Kidney epithelial cell (primary cell): ENCODE measurements at places on chromosomes 5 and 9. TPM values are rescaled to one million over a fixed set of nuclear protein-coding genes. Genes with fewer than 3 reads are reported as not detected.

C9orf50 gene
- total RNA-seq, result not detected in 2 replicates

TAL2 gene
- 0.33 TPM in 1 of 2 replicates, not detected in the other for total RNA-seq

EDIL3 gene
- 41.7 and 42.0 TPM in 2 replicates for total RNA-seq

EIF4E1B gene
- not detected in 2 replicates for total RNA-seq

TXNDC8 gene
- not detected in 2 replicates for total RNA-seq

CTNND2 gene
- total RNA-seq, result 0.29 and 0.34 TPM in 2 replicates

GRXCR2 gene
- total RNA-seq, result not detected in 2 replicates

KCTD16 gene
- 1.1 and 1.4 TPM in 2 replicates for total RNA-seq

GCNT4 gene
- total RNA-seq, result 3.2 and 3.8 TPM in 2 replicates

C9orf72 gene
- total RNA-seq, result 10.2 and 11.2 TPM in 2 replicates

AQP7 gene
- not detected in 2 replicates for total RNA-seq

BTNL9 gene
- total RNA-seq, result 0.21 TPM in 1 of 2 replicates, not detected in the other

EPB41L4B gene
- 9.6 and 11.0 TPM in 2 replicates for total RNA-seq

- DNase-seq, result no peak
Measured at GRCh38 chr9:110582156-110582555, 2.6 kb upstream of the SVEP1 start.

DNA sequence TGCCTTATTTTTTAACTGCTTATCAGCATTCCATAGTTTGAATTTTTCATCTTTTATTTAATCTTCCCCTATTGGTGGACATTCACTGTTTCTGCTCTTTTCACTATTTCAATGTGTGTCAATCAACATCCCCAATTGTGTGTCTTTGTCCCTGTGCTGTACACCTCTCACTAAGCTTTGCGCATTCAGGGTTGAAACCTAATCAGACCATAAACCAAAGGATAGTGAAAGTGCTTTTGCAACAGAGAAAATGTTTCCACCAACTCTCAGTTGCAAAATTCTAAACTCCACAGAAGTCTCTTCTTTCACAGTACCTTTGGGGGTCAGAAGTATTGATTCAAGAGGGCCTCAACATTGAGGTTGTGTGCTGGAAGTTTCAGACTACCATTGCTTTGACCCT is 127.1 kb upstream of the SAP30L start:
- no peak for DNase-seq

- no peak for DNase-seq
Measured at GRCh38 chr5:10400411-10400810, 41.3 kb upstream of the ROPN1L start.

DNA sequence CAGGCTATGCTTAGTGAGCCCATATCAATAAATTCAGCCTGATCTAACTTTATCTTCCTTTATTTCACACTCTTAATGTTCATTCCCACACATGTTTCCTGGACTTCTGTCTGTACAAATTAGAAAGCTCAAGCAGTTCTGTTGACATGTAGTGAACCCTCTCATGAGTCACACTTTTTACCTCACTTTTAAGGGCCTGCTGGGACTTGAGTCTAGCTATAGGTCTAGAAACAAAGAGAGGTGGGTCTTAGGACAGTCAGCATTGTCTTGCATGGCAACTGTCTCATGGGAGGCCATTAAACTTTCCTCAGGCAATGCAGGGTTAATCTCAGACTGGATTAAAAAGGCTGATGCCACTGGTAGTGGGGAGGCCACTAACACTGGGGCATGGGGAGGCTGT is 8.6 kb upstream of the CCNH start:
- DNase-seq, result no peak

DNA sequence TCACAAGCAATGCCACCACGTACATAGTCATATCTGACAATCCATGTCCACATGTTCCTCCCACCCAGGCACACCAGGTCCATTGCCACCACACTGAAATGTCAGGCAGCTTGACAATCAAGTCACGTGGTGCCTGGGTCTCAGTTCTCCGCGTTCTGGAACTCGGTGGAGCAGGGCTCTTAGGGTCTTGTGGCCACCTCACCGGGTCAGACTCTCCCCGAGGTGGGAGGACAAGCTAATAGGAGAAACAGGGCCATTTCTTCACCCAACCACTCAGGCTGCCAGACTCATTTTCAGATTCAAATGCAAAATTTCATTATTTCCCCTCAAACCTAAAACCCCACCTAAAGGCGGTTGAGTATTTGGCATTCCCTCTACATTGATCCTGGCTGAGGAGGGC is 200.5 kb upstream of the GAS1 start:
- no peak for DNase-seq

- no peak for DNase-seq
Measured at GRCh38 chr9:27445688-27446087, 78.4 kb upstream of the IFNK start.

- DNase-seq, result no peak
Measured at GRCh38 chr9:134059661-134060395, 8.0 kb downstream of the BRD3 start.

GRCh38 chr9:77916820-77917219 is 114.8 kb downstream of the GNAQ start:
- DNase-seq, result no peak

DNA sequence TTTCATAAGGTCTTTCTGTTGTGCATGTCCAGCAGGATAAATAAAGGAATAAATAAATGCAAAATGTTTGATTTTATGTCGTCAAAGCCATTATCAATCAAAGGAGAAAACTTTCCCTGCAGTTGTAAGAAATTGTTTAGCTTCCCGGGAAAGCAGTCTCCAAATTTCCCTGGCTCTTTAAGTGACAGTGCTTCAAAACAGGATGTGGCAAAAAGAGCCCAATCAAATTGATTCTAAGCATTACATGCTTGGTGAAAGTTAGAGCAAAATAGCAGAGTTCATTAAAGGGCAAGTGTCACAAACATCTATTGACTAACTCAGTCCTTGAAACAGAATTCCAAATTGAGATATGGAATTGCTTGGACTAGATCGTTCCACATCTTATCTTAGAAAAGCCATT is 704.1 kb downstream of the PRELID2 start:
- no peak for DNase-seq

GRCh38 chr5:57171816-57172465 is 1.9 kb upstream of the GPBP1 start:
- no peak for DNase-seq

GRCh38 chr5:167245868-167246267 is 1045.6 kb upstream of the WWC1 start:
- no peak for DNase-seq

GRCh38 chr5:77167063-77167462 is 43.4 kb upstream of the PDE8B start:
- DNase-seq, result no peak

DNA sequence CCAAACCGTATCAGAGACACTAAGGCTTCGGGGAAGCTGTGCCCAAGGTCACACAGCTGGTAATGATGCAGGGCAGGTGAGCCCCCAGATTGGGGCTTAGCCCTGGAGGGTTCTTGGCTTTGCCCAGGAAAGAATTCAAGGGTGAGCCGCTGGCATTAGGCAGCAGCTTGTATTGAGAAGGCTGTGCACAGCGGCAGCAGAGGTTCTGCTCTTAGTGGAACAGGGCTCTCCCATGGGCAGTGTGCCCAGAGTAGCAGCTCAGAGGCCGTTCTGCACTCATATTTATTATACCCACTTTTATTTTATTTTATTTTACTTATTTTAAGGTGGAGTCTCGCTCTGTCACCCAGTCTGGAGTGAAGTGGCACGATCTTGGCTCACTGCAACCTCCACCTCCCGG is 85.8 kb upstream of the IER5L start:
- no peak for DNase-seq

GRCh38 chr9:36922548-36922947 is 111.5 kb downstream of the PAX5 start:
- no peak for DNase-seq

DNA sequence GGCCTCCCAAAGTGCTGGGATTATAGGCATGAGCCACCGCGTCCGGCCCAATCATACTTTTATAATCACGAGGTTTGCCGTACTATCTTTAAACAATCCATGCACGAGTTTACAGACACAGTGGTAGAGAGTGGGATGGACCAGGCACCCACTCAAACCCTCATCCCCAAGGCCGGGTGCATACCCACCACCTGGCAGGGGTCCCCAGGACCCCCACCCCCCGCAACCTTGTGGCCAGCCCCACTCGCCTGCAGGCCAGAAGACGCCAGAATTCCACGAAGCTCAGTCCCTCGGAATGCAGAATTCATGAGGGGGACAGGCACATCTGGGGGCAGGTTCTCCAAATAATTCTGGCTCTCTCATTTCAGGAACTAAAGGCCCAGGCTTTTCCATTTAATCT is 17.1 kb downstream of the NACC2 start:
- DNase-seq, result no peak

DNA sequence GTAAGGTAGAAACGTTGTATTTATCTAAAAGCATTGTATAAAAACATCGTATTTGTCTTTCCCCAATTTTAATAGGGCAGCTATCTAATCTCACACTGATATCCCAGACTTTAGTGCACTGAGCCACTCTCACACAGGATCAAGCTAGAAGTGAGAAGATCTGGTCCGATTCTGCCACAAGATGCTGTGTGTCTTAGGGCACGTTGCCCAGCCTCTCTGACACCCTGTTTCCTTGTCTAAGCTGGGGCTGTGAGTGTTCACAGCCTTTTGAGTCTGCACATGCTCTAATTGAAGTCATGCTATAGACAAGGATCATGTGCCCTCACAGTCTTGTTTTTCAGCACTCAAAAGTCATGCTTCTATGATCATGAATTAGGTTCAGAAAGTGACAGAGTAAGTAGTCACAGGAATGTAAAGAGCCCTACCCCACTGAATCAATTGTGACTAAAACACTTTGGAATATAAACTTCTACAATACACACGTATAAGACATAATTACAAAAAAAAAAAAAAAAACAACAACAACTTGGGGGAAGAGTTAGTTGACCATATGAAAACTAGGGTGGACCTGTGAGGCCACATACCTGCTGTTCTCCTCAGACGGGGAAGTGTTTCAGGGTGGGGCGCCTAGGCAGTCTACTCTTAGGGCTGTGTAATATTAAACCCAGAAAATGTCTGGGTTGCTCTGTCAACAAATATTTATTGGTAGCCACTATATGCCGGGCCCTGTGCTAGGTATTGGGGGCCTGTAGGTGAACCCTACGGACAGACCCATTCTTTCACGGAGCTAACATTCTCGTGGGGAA is 893 bp upstream of the ABLIM3 start:
- DNase-seq, result no peak

DNA sequence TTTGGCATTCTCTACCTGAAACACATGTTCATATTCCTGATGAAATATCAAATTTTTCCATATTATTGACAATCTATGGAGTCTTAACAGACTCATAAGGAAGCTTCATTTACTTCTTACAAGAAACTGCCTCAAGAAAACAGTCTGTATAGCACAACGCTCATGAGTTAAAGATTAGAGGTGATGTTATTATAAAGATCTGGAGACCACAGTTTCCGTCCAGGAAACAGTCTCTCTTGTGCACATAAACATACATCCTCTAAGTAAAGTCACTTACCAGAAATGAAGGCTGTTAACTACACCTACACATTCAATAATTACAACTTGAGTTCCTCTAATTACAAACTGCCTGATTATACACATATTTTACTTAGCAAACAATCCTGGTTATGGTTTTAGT is 86.9 kb downstream of the RAPGEF6 start:
- no peak for DNase-seq

DNA sequence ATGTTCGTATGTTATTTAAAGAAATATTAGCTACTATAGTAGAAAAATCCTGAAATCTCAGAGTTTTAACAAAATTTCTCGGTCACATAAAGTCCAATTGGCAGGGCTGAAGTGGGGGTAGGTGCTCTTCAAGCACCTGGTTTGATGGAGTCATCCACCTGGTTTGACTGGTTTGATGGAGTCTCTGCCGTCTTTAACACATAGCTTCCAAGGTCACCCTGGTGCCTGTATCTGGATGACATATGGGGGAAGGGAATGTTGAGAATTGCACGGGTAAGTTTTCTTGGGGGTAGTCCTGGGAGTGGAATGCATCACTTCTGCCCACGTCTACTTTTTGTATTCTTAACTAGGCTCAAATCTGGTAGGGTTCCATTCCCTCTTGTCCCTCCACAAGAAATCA is 351.2 kb downstream of the SH3GL2 start:
- DNase-seq, result no peak

GRCh38 chr5:7976411-7977190 is 107.7 kb downstream of the MTRR start:
- DNase-seq, result no peak

DNA sequence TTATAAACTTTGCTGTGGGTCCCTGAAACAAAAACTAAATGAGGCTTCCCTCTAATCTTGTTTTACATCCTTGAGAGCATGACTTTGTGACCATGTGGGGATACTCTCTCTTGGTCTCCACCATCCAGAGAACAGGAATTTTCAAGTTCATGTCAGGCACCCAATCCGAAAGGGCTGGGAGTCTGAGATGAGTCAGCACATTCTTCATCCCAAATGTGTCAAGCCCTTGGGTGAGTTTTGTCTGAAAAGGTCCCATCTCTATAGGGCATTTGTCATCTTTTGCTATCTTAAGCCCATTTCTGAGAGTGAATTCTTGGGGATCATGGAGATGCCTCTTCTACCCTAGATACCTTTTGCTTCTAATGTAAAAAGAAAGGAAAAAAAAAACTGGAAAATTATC is 26.9 kb upstream of the RAPGEF6 start:
- no peak for DNase-seq

DNA sequence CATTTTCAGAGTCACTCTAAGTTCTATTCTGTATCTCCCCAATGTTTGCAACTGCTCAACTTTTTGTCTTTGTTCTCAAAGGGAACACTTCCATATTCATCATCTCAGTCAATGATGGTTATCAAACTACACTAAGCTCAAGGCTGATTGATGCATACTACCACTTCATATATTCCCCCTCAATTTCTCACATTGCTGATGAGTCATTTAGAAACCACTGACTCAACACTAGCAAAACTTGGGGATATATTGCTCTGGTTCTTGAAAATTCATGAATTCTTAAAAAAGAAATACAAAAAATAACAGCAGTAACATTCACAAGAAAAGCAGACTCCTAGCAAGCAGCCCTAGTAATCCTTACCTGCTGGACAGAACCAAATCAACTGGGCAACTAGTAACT is 52.2 kb downstream of the ABHD17B start:
- DNase-seq, result no peak

DNA sequence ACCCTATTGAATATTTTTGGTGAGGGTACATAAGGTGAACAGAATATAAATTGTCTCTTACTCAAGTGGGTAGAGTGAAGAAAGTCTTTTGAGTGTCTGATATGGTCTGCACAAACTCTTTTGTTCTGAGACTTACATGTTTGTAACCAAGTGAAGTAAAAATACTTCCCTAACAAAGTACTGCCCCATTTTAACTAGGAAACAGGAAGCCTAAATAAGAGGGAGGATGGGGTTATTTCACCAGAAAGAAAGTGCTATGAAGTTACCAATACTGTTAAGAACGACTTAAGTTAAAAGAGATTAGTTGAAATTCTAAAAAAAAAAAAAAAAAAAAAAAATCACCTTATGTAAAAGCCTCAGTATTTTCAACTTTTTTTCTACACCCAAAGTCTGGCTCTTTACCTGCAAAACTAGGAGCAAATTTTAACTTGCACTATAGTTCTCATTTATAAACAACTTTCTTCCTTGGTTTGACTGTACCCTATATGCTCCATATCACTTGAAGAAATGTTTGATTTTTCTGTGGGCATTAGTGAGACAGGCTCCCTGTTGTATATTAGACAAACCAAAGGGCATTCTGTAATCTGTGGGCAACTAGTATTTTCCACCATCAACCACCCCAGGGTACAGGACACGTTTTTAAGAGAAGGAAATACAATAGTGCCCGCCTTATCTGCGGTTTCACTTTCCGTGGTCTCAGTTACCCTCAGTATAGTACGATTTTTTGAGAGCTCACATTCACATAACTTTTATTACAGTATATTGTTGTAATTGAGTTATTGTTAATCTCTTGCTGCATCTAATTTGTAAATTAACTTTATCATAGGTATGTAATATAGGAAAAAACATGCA is 127.7 kb downstream of the NR3C1 start:
- no peak for DNase-seq
